ENCODE measurements at places on chromosomes 5 and 9.

DNA sequence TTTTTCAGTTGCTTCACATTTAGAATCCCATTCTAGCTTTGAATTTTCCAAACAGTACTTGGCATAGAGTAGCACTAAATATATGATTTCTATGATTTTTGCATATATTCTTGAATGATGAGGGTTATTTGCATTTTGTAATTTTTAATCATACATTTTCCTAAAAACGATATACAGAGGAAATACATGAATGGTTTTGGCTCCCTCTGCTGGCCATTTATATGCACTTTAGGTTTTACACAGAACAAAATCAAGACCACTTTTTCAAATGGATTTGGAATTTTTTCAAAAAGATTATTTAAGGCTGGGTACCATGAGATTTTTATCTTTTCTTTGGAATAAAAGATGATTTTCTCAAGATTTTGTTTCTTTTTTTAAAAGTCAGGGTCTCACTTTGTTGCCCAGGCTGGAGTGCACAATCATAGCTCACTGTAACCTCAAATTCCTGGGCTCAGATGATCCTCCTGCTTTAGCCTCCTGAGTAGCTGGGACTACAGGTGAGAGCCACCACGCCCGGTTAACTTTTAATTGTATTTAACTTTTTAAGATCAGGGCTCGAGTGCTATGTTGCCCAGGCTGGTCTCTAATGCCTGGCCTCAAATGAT, 16.7 kb upstream of the COMMD10 start:
- H3K27me3 ChIP-seq, result no peaks in the 10 kb centered on the region
- DNase-seq, result peak; percentile 56
- H3K4me1 ChIP-seq, result no peaks in the 10 kb centered on the region
- no peak overlapping the region for H3K27ac ChIP-seq

- no peak for DNase-seq
- H3K4me1 ChIP-seq, result peaks cover 16% of the 10 kb centered on the region
- H3K27me3 ChIP-seq, result no peaks in the 10 kb centered on the region
- H3K36me3 ChIP-seq, result no peaks in the 10 kb centered on the region
These were observed 109.0 kb downstream of the GNAQ start for GRCh38 chr9:77922591-77922990.

DNA sequence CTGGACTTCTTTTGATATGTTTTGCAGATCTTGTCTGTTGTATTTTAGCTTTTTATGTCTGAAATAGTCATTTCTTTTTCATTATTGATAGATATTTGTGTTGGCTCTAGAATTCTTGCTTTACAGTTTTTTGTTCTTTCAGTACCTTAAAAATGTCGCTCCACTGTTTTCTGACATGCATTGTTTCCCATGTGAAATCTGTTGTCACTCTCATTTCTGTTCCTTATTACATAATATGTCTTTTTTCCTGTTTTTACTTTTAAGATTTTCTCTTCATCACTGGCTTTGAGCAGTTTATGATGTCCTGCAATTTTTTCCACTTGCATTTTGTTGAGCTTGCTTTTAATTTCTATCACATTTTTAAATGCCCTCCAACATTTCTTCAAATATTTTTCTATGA, 270.4 kb upstream of the TARS1 start:
- no peaks in the 10 kb centered on the region for H3K4me1 ChIP-seq
- H3K4me3 ChIP-seq, result no peak overlapping the region
- H3K36me3 ChIP-seq, result no peaks in the 10 kb centered on the region
- DNase-seq, result no peak

DNA sequence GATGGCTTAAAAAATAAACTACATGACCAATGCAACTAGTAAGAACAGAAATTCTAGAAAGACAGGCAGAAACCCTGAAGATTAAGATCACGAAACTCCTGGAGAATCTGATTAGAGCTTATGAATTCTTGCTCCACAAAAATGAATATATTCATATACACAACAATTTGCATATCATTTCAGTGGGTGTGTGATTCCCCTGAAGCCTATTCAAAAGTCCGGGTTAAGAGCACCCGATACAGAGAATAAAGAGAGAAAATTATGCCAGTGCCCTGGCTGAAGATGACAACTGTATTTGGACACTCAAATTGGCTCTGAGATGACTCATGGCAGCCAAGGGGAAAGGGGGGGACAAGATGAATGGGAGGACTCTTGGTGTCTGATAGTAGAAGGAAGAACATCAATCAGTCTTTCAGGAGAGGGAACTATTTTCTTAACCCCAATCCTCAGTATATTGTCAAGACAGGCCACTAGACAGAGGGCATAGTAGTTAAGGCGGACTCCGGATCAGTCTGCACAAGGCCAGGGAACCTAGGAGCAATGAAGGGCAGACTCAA, 6.0 kb downstream of the TMOD1 start:
- no peaks in the 10 kb centered on the region for H3K36me3 ChIP-seq
- H3K27me3 ChIP-seq, result no peaks in the 10 kb centered on the region
- DNase-seq, result no peak
- no peak overlapping the region for H3K4me3 ChIP-seq
- peaks cover 44% of the 10 kb centered on the region for H3K4me1 ChIP-seq
- H3K27ac ChIP-seq, result no peak overlapping the region

DNA sequence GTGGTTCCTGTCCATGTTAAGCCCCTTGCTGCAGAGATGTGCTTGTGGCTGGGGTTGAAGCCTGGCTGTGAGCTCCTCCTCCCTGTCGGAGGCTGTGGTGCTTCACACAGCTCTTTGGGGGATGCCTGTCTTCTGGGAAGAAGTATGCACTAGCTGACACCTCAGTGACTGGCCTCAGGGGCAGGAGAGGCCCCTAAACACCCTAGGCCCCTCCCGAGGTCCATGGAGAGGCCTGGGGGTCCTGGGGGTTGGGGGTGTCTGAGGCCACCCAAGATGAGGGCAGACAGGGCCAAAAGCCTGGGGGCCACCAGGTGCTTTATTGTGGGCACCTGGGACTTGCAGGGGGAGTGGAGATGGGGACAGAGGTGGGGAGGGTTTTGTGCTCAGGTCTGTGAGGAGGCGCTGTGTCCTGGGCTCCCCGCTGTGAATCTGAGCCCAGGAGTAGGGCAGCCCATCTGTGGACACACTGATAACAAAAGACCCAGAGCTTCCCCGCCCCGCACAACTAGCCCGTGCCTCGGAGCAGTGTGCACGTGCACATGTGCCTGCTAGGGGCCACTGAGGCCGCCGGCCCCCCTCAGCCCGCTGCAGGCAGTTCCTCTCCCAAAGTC, 92.0 kb downstream of the PHF2 start:
- peak; percentile 2 for DNase-seq
- no peak overlapping the region for H3K27ac ChIP-seq
- no peaks in the 10 kb centered on the region for H3K27me3 ChIP-seq
- peaks cover 4% of the 10 kb centered on the region for H3K36me3 ChIP-seq
- H3K4me1 ChIP-seq, result no peaks in the 10 kb centered on the region

GRCh38 chr5:42810834-42811590, 680 bp downstream of the SELENOP start:
- H3K27ac ChIP-seq, result peak overlapping the region; percentile 85
- no peak for DNase-seq
- peaks cover 41% of the 10 kb centered on the region for H3K4me1 ChIP-seq
- H3K4me3 ChIP-seq, result peak overlapping the region; percentile 0
- H3K36me3 ChIP-seq, result peaks cover 8% of the 10 kb centered on the region
- H3K27me3 ChIP-seq, result no peaks in the 10 kb centered on the region

DNA sequence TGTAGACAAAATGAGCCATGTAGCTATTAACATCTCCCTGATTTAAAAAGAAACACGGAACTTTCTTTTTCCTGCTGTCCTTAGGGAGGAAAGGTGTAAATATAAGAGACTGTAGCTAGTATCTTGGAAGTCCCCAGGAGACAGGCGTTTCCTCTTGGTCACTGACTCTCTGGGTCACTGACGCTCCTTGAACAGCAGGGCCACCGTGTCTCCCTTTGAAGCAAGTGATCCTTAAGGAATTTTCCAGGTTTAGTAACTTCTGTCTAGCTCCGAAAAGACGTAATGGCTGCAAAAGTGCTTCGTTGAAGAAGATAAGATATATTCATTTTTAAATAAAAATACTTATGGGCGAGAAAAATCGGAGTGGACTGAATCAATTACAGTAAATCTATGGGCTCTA, 745 bp upstream of the CLTA start:
- no peaks in the 10 kb centered on the region for H3K27me3 ChIP-seq
- H3K27ac ChIP-seq, result peak overlapping the region; percentile 79
- H3K4me3 ChIP-seq, result peak overlapping the region; percentile 3
- no peaks in the 10 kb centered on the region for H3K36me3 ChIP-seq

- no peak for DNase-seq
- no peak overlapping the region for H3K27ac ChIP-seq
- H3K4me3 ChIP-seq, result no peak overlapping the region
- H3K4me1 ChIP-seq, result no peaks in the 10 kb centered on the region
- H3K27me3 ChIP-seq, result peaks cover 4% of the 10 kb centered on the region
These were observed 13.5 kb downstream of the COL5A1 start for GRCh38 chr9:134655101-134655500.

DNA sequence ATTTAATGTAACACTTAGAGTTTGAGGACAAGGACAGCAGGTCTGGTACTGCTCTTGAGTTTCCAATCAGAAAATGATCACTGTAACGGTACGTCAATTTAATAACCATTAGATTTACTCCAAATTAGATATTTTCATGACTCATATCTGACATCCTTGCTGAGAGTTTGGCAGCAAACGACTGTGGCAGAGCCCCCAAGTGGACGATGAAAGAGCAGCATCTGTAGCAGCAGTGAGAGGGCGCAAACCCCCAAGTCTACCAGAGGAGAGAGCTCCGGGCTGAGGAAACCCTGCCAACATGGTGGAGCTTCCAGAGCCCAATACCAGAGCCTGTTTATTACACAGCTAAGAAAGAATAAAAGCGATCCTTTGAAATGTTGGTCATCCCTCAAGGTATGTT, 73.2 kb upstream of the EPB41L4A start:
- peak; percentile 60 for DNase-seq
- no peaks in the 10 kb centered on the region for H3K36me3 ChIP-seq
- no peaks in the 10 kb centered on the region for H3K4me1 ChIP-seq
- no peak overlapping the region for H3K4me3 ChIP-seq

- H3K4me3 ChIP-seq, result no peak overlapping the region
- peaks cover 11% of the 10 kb centered on the region for H3K4me1 ChIP-seq
- H3K27me3 ChIP-seq, result no peaks in the 10 kb centered on the region
- no peaks in the 10 kb centered on the region for H3K36me3 ChIP-seq
- H3K27ac ChIP-seq, result no peak overlapping the region
These were observed 12.8 kb upstream of the RXRA start for GRCh38 chr9:134313470-134313869.

DNA sequence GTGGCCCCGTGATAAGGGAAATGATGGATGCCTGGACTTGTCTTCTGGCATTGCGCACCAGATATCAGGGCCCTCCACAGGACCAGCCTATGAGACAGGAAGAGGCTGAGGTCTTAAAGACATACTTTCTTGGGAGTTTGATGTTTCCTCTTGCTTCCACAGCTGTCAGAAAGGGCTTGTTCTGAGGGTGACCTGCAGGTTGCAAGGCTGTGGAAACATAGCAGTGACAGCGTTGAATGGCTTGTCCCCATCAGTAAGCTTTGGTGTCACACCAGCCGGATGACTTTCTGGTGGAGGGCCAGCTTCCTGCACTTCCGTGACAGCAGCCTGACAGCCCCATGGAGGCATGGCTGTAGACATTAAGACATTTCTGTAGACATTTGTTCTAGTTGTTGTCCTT, 143.2 kb downstream of the C9orf152 start:
- no peaks in the 10 kb centered on the region for H3K36me3 ChIP-seq
- H3K4me1 ChIP-seq, result no peaks in the 10 kb centered on the region
- H3K4me3 ChIP-seq, result no peak overlapping the region
- no peak overlapping the region for H3K27ac ChIP-seq
- no peaks in the 10 kb centered on the region for H3K27me3 ChIP-seq

DNA sequence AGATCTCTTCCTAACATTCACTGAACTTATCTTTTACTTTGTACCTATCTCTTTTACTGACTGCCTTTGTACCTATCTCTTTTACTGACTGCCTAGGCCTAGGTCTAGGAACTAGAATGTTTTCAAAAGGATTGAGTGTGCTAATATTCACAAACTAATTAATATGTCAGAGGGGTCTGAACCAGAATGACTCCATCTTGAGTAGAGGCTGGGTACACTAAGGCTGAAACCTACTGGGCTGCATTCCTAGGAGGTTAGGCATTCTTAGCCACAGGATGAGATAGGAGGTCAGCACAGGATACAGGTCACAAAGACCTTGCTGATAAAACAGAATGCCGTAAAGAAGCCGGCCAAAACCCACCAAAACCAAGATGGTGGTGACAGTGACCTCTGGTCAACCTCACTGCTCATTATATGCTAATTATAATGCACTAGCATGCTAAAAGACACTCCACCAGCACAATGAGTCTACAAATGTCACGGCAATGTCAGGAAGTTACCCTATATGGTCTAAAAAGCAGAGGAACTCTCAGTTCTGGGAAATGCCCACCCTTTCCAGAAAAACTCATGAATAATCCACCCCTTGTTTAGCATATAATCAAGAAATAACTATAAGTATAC, 2.5 kb upstream of the RHOBTB3 start:
- no peak for DNase-seq
- H3K27me3 ChIP-seq, result no peaks in the 10 kb centered on the region
- H3K27ac ChIP-seq, result peak overlapping the region; percentile 99
- H3K4me3 ChIP-seq, result no peak overlapping the region

DNA sequence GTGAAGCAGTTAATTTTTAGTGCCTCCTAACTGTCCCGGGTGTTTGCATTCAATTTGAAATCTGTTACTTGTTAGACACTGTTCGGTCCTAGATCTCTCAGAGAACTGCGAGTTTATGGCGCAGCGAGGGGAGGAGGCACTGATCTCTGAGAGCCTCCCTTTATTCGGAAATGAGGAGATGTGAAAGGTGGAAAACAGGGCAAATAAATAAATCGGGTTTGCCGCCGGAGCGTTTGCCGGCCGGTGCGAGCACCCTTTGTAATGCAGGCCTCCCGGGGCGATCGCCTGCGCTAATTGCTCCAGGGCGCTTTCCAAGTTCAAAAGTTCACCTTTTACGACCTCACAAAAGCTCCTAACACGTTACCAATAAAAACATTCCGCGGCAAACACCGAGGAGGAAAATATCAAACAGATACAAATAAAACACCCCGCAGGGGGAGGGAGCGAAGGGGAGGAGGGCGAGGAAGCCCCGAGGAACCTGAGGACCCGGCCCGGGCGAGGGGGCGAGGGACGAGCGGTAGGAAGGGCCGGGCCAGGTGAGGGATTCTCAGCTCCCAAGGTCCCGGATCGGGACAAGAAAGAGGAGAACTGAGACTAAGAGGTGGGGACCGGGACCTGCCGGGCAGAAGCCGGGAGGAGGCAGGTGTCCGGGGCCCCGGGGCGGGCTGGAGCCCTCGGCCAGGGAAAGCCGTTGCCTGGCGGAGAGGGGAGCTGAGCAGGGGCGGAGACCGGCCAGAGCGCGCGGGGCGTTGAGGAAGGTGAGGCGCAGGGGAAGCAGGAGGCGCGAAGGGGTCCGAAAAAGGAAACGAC, 1.4 kb downstream of the NR6A1 start:
- no peaks in the 10 kb centered on the region for H3K36me3 ChIP-seq
- H3K4me1 ChIP-seq, result peaks cover 16% of the 10 kb centered on the region
